Suprapubic skin (tissue), 4 donors: ENCODE measurements at places on chromosomes 4 and X.
A peak's percentile ranks its signal among the peaks of the same experiment; 100 is the strongest.

- DNase-seq: peak; percentile 73
Observed at GRCh38 chrX:1468250-1468772, 15.6 kb upstream of the ASMTL start.

DNA sequence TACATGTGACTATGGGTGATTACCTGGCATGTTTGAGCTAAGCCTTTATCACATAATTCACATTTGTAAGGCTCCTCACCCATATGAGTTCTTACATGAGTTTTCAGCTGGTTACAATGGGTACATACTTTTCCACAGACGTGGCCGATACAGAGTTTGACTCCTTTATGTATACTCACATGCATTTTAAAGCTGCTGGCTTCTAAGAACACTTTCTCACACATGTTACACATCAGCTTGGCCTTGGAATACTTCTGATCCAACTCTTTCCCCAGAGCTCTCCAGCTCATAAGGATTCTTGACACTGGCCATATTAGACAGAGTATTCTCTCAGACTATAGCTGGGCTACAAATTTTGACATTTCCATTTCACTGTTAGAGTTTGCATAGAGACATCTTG lies 66.3 kb downstream of the TAB3 start:
- DNase-seq: no peak

DNA sequence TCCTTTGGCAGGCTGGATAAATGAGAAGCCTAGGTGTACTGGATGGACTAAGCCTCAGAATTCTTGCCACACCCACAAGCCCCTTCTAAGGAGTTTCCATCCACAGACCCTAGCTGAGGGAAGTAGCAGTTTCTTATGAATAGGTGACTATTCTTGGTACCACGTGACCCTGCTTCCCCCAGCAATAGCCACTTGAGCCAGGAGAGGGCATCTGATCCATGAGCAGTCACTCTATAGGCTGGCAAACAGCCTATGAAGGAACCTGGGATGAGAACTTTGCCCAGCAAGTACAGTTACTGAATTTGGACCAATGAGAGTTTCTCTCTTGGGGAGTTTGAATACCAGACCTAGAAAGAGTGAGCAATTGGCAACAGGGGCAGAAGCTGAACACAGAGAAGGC lies 84.0 kb downstream of the RTL9 start:
- DNase-seq: no peak

GRCh38 chr4:144788469-144788868 lies 142.5 kb downstream of the HHIP start:
- no peak for DNase-seq

DNA sequence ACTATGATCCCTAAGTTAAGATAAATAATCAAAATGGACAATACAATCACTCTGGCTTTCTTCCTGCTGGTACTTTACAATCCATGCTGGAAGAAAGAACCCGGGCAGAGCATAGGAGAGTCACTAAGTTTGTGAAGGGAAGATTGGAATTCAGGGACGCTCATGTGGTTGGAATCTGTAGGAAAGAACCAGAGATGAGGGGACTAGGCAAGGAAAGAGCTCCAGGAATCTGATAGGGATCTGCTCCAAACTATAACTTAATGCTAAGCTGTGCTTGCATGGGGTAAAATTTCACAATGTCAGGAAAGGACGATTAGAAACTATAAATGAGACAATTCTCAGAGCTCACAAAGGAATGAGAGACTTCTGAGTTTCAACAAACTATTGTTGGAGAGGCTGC lies 167.5 kb downstream of the ADGRA3 start:
- DNase-seq: no peak

- DNase-seq: no peak
Observed at GRCh38 chr4:21898101-21898500, 50.5 kb downstream of the KCNIP4 start.

GRCh38 chrX:105773801-105774200 lies 48.5 kb upstream of the NRK start:
- DNase-seq: no peak

GRCh38 chr4:113682730-113683537 lies 78.6 kb downstream of the CAMK2D start:
- DNase-seq: no peak

- no peak for DNase-seq
Observed at GRCh38 chr4:48266781-48267180, 2.9 kb downstream of the TEC start.

DNA sequence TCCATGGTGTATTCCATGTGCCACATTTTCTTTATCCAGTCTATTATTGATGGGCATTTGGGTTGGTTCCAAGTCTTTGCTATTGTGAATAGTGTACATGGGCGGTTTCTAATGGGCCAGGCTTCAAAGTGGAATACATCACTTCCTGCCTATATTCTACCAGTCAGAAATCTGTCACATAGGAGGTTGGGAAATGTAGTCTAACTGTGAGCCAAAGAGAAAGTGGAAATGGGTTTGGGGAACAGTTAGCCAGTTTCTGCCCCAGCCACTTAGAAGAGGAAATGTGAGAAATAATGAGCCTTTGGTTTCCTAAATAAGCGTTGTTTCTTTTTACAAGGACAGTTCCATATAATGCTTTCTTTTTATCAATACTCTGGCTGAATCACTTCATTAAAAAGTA lies 85.1 kb upstream of the AP1S2 start:
- DNase-seq: no peak

DNA sequence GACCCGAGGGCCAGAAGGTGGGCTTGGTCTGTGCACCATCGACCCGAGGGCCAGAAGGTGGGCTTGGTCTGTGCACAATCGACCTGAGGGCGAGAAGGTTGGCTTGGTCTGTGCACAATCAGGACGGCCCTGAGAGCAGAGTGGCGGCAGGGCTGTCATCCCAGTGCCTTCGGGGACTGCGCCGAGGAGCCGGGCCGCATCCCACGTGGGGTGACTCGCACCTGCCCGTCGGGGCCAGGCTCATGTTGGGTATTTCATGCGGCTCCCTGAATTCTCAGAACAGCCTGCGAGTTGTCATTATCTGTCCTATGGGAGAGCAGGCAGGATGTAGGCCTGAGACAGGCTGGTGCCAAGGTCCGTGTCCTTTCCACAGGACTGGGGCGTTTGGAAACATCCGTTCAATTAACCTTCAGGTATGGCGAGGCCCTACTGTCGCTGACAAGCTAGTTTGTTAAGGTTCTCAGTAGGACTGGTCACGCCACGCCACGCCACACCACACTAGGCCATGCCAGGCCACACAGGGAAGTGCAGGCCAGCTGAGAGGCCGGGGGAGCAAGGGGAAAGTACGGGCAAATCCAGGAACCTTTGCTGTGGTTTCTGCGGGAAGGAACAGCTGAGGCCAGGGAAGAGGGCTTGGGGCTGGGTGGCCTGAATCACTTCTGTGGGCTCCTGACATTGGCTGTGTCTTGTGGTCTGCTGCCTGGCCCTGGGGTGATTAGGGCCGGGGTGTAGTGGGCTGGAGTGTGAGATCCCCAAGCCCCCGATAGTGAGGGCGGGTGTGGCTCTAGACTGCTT lies 182.9 kb downstream of the AFAP1 start:
- DNase-seq: no peak

- DNase-seq: no peak
Observed at GRCh38 chr4:147019091-147019490, 73.4 kb upstream of the TTC29 start.

DNA sequence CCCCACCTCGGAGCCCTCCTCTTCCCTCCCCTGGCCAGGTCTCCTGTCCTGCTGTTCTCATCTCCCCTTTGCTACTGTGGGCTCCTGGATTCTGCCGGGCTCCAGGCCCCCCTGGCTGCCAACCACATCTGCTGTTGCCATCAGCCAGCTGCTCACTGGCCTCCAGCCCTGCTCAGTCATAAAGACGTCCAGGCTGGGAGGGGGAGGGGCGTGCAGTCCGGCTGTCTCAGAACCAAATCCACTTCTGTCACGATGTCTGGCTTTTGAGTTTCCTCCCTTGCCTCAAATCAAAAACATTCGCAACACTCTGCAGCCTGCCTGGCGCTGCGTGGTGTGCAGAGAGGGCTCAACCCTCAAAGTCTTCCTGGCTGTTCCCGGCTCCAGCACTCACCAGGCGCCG lies 7.1 kb downstream of the RASL11B start:
- DNase-seq: peak; percentile 81

GRCh38 chrX:152988536-152989291 lies 5.2 kb downstream of the PNMA5 start:
- DNase-seq: no peak

DNA sequence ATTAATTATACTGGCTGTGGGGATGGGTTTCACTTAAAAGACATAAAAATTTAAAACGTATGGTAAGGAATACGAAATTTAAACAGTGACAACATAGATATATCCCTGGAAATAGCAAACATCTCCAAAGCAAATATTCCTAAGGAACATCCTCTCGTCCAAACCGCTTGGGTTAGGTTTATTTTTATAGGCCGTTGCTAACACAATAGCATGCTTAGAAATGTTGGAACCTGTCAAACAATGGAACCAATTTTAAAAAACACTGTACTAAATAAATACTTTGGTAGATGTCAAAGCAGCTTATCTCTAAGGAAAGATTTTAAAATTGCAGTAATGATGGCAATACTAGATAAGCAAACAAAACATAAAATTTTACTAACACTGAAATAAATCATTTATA lies 45.4 kb downstream of the SEC24D start:
- DNase-seq: no peak

- DNase-seq: no peak
Observed at GRCh38 chrX:130801901-130802300, 101.1 kb downstream of the ENOX2 start.

DNA sequence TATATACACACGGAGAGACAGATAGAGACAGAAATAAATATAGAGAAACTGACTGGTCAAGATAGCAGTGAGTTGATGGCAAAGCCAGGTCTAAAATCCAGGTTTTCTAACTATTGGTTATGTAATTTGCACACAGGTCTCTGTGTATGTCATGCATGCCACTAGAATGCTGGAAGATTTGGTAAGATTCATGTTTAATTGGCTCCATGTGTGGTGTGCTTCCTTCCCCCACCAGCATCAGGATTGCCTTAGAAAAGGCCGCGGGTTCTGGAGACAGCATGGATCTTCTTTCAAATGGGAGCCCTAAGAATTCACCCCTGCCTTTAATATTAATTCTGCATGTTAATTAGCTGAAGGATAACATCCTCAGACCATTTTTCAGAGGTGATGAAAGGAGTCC lies 31.3 kb downstream of the HAND2 start:
- no peak for DNase-seq

DNA sequence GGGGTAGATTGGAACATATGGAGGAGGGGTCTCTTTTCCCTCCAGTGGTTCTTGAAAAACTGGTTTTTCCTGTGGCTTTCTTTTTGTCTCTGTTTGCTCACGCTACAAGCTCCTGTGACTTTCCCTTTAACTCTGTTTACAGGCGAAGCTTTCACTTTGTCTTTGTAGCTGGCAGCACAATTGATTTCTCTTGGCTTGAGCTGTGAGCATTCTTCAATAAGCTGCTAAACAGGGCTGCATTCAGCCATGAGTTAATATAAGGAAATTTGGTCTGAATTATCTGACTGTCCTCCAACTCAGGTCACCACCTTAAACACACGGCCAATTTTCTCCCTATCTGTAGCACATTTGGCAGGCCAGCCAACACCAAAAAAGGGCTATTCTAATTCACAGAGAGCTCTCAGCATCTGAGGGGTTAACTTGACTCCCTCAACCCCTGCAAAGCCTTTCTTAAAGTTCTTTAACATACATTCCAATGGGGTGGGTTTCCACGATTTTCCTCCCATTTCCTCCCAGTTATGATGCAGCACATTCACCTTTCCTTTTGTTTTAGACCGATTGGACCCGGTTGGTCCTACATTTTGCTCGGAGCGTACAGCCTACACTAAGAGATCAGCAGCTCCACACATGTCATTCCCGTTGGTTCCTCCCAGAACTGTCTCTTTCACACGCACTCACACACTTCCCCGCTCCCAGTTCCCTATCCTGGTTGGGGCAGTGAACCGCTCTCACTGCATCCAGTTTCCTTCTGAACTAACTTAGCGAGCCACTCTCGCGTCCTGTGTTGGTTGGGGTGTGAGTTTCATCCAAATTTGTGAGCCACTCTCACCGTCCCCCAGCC lies 45.4 kb downstream of the UGT2A3 start:
- DNase-seq: no peak
